ENCODE measurements at places on chromosomes 6 and 20.

DNA sequence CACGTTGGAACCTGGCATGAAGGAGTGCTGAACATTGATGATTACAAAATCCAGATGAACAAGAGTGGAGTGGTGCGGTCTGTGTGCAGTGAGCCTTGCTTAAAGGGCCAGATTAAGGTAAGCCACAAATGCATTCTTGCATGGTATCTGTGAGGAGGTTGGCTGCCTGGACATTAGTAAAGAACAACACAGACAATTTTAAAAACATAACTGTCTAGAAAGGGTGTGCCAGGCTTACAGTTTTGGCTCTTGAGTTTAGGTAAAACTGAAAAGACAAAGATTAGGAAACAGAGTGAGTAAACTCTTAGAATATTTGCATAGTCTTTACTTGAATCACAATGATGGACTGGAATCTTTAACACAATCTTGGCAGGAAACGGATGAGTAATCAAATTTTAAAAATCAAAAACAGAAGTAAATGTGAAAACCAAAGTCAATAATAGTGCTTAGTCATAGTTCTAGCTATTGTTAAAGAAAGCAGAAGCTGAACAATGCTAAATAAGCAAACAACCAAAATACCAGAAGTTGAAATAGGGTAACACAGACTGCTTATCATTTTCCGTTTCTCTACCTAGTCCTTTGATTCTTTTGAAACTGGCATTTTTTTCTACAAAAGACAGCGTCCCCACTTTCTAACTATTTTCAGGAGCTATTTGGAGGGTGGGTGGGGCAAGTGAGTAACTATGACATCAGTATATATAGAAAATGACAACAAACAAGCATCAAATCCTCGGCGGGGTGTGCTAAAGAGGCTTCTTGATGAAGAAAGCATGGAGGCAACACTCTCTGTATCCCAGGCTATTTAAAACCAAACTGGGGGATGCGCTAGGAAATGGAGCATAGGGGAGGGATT is 185.8 kb upstream of the RAB32 start:
- no peak for DNase-seq

DNA sequence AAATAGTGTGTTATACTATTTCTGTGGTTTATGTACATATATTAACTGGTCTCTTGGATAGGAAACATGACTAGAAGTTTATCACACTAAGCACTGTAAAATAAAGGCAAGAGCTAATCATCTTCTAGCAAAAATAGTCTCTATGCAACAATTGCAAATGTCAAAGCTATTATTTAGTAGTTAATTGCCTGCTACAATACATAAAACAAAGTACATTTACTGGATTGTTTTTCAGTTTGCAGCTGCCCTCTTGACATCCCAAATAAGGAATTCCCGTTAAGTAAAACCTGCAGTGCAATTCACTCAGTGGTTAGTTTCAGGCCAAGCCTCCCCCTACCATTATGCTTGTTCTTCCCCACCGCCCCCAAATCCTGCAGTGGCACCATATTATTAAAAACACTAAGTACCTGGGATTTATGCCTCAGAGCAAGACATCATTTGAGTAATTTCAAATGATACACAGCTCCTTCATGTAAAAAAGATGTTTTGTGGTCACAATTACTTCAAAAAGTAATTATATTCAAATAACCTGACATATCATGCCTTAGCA is 1.6 kb upstream of the ATP5F1E start:
- DNase-seq, result no peak

- DNase-seq, result no peak
These were observed 50.8 kb upstream of the NRN1 start for GRCh38 chr6:6057442-6058053.

- DNase-seq, result peak; percentile 29
These were observed 42.2 kb downstream of the ZNF292 start for GRCh38 chr6:87197547-87197946.

DNA sequence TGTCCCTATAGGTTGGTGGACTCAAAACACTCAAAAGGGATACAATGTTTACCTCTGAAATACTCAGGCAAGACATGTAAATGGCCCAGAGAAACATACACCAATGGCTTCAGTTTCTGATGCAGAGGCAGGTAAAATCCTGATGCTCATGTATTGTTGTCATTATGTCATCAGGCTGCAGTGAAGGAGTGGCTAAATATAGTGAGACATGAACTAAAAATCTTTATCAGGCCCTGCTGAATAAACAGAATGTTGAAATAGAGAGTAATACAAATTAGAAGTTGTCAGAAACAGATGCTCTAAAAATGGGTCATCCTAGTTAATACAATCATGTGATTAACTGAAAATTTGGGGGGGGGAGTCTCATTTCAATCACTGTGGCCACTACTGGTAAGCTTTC is 20.4 kb downstream of the PTPRK start:
- DNase-seq, result no peak

DNA sequence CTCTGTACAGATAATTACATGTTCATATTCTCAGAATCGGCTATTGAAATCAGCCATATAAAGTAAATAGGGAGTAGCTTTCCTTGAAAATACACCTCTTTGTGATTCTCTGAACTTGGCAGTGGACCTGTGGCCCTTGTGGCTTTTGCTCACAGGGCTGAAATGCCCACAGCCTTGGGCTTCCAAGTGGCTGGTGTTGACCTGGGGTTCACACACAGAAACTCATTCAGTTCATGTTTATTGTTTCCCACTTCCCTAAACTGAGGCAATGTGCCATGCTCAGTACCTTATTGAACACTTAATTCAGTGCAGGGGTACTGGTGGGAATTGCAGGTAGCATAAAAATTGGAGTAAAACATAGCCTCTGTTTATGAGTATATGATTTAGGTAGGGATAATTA is 19.1 kb upstream of the TULP4 start:
- no peak for DNase-seq

GRCh38 chr6:163408352-163408991 is 6.0 kb upstream of the QKI start:
- DNase-seq, result no peak

DNA sequence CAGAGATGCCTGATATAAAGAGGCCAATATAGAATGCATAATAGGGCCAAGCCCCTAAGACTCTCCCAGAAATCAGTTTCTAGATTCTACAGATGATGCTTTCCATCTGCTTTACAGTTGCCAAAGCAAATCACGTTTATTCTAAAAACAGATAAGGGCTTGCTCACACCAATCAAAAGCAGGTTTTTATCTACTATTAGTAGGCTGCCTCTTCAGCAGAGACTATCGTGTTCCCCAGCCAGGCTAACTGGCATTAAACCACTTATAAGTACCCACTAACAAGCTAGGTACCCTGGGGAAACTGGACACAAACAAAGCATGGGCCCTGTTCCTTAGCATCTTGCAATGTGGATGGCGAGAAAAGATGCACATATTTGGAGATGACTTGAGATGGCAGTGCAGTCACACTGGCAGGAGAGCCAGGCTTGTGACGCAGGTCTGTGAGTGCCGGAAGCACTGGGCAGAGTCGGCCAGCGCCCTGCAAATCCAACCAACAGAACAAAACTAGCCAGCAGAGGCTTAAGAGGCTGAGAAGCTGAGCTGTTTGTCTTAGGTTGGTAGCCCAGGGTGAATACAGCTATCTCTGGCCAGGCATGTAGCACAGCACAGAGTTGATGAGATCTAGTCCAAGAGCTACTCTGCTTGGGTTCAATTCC is 73.4 kb downstream of the GFOD1 start:
- DNase-seq, result no peak

- no peak for DNase-seq
These were observed 276.5 kb downstream of the CDKAL1 start for GRCh38 chr6:20810727-20811108.

DNA sequence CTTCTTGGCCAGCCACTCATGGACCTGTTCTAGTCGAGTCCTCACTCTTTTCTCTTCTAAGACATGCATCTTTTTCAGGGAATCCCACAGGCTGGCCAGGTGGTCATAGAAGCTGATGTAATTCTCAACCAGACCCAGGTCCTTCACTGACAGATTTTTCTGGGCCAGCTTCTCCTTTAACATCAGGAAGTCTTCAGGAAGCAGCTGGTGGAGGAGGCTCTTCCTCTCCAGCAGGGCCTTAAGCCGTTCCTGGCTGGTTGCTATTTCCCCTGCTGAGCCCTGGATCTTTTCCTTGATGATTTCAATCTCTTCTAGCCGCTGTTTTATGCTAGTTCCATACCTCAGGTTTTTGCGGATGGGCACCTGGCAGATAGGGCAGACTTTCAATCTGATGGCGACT is 28.6 kb downstream of the DDX27 start:
- DNase-seq, result no peak

DNA sequence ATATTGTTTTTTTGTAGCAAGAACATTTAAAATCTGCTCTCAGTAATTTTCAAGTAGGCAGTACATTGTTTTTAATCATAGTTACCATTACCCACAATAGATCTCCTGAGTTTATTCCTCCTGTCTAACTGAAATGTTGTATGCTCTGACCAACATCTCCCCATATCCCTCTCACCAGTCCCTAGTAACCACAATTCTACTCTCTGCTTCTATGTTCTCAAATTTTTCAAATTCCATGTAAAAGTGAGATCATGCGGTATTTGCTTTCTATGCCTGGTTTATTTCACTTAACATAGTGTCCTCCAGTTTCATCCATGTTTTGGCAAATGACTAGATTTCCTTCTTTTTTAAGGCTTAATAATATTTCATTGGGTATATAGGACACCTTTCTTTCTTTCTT is 300.5 kb downstream of the KCNQ5 start:
- no peak for DNase-seq

GRCh38 chr6:34022250-34022872 is 123.5 kb downstream of the GRM4 start:
- no peak for DNase-seq

- no peak for DNase-seq
These were observed 481.8 kb downstream of the TFAP2B start for GRCh38 chr6:51300510-51300909.

GRCh38 chr20:58475466-58475865 is 39.7 kb downstream of the APCDD1L start:
- DNase-seq, result no peak

DNA sequence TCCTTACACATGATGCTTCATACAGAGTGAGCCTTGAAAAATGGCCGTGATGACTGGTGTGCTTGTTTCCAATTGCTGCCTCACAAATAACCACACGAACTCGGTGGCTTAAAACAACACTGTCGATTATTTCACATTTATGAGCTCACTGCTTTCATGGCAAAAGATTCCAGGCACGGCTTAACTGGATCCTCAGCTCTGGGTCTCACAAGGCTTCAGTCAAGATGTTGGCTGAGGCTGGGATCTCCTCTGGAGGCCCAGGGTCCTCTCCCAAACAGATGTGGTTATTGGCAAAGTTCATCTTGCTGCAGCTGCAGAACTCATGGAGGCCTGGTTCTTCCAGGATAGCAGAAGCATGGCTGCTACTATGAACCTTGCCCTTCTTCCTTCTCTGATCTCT is 144.6 kb downstream of the TFAP2C start:
- DNase-seq, result no peak

GRCh38 chr6:92259171-92259570 is 1160.2 kb downstream of the EPHA7 start:
- DNase-seq, result no peak

DNA sequence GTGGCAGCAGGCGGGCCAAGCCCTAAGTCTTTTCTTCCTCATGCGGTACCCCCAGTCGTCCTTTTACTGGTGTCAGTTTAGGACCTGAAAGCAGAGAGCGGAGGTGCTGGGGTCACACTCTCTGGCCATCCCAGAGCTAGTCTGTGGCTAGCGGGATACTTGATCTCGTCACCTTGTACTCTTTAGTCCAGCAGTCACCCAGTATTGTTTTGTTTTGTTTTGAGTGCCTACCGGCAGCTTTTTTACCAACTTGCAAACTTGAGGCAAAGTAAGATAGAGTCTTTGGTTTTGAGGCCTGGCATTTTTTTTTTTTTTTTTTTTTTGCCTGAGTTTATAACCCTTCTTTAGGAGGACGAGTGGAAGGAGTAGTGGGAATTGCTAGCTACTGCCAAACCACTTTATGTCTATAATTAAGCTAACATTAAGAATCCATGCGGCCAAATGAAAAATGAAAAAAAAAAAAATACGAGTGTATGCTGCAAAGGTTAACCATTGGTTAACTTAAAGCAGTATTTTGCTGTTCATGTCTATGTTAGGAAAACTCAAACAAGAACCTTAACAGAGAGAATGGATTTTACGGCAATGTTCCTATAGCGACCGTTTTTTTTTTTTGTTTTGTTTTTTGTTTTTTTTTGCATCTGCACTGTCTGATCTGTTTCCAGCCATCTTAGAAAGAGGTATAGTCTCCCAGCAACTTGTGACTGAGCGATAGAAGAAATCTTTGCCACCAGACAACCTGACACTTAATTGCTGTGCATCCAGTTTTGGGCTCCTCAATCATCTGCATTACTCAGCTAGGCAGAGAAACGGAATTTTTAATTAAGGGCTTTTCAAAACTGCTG is 56.9 kb downstream of the FAM217A start:
- DNase-seq, result no peak

DNA sequence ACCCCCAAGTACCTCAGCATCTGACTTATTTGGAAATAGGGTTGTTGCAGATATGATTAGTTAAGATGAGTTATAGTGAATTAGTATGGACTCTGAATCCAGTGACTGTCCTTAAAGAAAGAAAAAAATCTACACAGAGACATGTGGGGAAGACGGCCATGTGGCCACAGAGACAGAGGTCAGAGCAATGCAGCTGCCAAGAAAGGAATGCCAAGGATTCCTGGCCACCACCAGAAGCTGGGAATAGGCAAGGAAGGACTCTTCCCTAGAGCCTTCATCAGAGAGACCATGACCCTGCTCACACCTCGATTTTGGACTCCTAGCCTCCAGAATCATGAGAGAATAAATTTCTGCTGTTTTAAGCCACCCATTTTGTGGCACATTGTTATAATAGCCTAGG is 81.8 kb downstream of the FYN start:
- DNase-seq, result no peak

DNA sequence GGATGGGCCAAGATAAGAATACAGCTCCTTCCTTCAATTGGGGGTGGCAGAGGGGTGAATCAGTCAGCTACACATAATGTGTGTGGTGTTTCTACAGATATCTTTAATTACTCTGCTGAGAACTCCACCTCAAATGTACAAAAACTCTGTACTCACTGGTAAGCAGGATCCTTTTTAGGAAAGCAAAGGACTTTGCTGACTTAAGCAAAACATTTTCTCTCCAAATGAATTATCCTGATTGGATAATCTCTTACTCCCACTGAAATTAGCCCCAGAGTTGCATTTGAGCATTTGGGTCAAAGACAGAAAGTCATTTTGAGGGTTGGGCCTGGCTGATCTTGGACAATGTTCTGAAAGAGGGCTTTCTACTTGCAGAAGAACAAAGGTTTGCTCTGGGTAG is 13.4 kb downstream of the HLA-G start:
- no peak for DNase-seq

DNA sequence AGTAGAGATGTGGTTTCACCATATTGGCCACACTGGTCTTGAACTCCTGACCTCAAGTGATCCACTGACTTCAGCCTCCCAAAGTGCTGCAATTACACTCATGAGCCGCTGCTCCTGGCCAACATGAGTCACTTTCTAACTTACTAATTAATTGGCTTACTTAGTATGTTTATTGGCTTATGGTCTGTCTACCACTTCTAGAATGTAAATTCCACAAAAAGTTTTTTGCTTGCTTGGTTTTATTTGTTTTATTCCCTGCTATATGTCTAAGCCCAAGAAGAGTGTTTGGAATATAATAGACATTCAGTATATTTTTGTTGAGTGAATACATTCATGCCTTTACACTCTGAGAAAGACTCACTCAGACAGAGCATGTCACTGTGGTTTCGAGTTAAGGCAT is 86.0 kb downstream of the SAMD3 start:
- DNase-seq, result no peak
